H7 (cell line): ENCODE measurements at places on chromosomes 3 and 15. TPM values are rescaled to one million over a fixed set of nuclear protein-coding genes. Genes with fewer than 3 reads are reported as not detected.

DNA sequence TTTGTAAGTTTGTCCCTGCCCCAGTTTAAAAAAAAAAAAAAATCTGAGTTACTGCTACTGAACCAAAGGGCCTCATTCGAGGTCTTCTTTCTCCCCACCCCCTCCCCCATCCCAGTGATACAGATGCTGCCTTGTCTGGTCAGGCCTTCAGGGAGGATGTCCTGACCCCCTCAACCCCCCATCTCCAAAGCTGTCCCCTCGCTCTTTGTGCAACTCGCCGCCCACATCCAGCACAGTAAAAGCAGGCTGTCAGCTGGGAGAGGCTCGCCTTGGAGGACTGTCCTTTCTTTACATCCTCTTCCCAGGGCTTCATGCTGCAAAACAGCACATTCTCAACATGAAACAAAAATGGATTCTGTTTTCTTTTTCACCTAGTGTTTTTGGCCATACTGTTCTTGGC, 133.4 kb downstream of the VGLL4 start:
- DNase-seq, result no peak

Gene EDEM1
- total RNA-seq, result 12.6 and 13.2 TPM in 2 replicates

- DNase-seq, result no peak
These were observed 787.3 kb downstream of the EDEM1 start for GRCh38 chr3:5974630-5975322.

DNA sequence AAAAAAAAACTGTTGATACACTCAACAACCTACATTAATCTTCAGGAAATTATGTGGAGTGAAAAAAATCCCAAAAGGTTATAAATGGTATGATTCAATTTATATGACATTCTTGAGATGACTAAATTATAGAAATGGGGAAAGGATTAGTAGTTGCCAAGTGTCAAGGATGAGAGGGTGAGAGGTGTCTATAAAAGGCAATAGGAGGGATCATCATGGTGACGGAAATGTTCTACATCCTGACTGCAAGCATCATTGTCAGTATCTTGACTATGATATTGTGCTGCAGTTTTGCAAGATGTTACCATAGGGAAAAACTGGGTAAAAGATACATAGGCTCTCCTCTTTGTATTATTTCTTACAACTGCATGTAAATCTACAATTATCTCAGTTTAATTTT, 125.6 kb downstream of the FRMD5 start:
- DNase-seq, result no peak

Gene DNAH12
- total RNA-seq, result not detected in 2 replicates

DNA sequence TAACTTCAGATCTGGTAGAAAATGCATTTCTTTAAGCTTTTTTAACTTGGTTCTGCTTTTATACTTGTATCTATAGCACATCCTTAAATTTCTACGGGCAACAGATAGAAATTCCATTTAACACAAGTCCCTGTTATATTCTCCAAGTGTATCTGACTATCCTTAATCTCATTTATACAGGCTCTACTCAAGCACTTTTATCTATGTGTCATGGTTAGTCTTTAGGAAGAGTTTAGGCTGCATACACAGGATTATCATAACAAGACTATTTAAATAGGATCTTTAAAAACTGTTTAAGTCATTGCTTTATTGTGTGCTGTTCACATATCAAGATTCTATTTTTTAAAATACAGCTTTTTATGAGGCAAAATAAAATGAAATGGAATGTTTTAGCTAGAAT, 52.7 kb downstream of the SETD5 start:
- DNase-seq, result no peak

Gene CHCHD6
- 19.5 and 40.2 TPM in 2 replicates for total RNA-seq

GRCh38 chr3:186070550-186070949, 38.3 kb downstream of the ETV5 start:
- DNase-seq, result no peak

GRCh38 chr3:27721717-27722564, at the start of gene EOMES:
EOMES (minus strand) TSS chr3:27722323; CDS start chr3:27722294, 29 bp downstream.
- peak; percentile 91 for DNase-seq

Gene C3orf20
- 0.04 and 0.07 TPM in 2 replicates for total RNA-seq

Gene XPC
- total RNA-seq, result 23.9 and 31.0 TPM in 2 replicates

- DNase-seq, result no peak
These were observed 318.7 kb upstream of the STT3B start for GRCh38 chr3:31213869-31214486.

Gene TNNC1
- total RNA-seq, result 4.2 and 7.2 TPM in 2 replicates

Gene SCN5A
- total RNA-seq, result 2.9 and 8.1 TPM in 2 replicates

Gene SAMD7
- total RNA-seq, result not detected in 2 replicates

DNA sequence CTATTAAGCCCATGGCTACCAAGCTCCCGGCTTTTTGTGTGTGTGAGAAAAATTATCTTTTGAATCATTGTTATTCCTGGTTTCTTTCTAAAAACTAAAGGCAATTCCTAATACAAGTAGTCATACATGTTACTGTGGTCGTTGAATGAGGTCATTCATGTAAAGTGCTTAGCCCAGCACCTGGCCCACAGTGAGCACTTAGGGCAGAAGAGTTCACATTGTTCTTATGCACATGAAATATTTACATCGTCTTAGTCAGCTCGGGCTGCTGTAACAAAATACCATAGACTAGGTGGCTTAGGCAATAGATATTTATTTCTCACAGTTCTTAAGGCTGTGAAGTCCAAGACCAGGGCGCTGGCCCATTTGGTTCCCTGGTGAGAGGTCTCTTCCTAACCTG, 216.1 kb downstream of the SHQ1 start:
- DNase-seq, result no peak

- no peak for DNase-seq
These were observed 778.5 kb downstream of the NTRK3 start for GRCh38 chr15:87477737-87478686.

DNA sequence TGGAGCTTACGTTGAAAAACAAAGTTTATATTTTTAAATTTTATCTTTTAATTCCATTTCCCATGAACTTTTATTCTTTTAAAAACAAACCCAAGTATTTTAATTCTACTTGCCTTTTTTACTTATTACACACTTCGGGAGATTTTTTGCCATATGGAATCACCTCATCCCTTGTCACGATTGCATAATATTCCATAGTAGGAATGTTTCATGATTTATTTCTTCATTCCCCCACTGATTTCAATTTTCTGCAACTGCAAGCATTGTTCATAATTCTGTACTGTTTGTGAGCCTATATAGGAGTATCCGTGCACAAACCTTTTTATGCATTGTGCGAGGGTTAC, 574 bp upstream of the SLC25A36 start:
- DNase-seq, result no peak

- DNase-seq, result no peak
These were observed 21.0 kb upstream of the FAM174B start for GRCh38 chr15:92676561-92676960.

- no peak for DNase-seq
These were observed 11.2 kb upstream of the CPB1 start for GRCh38 chr3:148816427-148816826.

- no peak for DNase-seq
These were observed 731.6 kb downstream of the NAALADL2 start for GRCh38 chr3:175590745-175591144.

DNA sequence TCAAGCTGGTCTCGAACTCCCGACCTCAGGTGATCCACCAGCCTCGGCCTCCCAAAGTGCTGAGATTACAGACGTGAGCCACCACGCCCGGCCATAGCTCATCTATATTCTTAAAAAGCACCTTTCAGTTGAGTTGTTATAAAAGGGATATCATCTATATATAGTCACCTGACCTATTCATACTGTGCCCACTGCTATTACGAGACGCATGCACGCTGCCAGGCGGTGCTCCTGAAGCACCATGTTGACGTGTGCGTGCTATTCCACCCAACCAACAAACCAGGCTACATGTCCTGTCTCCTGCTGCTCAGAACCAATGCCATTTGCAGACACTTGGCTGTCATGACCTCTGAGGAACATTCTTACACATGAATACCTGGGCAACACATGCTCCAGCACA, 17.6 kb downstream of the CYFIP1 start:
- no peak for DNase-seq

GRCh38 chr3:112043621-112044201, 9.2 kb downstream of the TMPRSS7 start:
- DNase-seq, result peak; percentile 63

DNA sequence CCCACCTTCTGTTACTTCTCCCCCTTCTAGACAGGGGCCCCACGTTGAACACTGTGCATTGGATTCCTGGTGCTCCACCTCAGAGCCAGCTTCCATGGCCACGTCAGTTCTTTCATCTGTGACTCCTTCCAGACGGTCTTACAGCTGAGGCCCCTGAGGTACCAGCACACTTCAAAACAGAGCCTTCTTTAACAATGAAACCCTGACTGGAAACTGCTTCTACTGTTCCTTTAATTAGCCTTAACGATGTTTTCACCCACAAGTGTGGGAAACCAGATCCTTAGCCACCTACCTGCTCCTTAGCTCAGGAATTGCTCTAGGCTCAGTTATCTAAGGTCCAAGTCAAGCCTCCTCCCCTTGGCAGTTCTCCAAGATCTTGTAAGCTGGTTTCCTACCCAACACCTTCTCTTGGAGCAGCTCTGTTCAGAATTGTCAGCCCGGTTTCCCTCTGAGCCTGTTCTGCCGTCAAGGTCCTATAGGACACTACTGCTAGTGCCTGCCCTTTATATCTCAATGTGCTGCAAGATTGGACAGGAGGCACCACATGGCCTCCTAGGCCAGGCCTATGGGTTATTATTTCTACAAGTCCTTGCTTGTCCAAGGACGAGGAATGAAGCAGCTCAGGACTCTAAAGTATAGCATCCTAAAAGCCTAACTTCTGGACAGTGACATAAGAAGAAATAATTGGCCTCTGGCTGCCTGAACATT, 80.7 kb downstream of the FMN1 start:
- DNase-seq, result no peak

DNA sequence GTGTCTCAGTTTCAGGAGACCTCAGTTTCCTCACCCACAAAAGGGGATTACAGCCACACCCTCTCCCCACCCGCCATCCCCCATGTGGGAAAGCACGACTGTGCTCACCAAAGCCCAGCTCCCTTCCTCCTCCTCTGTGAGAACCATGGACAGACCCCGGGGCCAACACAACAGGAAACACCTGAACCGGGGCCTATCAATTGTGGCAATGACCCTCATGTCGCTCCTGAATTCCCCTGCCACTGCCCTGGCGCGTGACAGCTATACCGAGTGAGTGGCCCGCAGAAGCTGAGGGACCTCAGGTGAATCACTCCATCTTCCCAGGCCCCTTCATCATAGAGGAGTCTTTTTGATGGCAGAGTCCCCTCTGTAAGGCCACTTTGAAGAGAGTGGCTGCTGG, 28.6 kb downstream of the PLEKHO2 start:
- DNase-seq, result no peak

DNA sequence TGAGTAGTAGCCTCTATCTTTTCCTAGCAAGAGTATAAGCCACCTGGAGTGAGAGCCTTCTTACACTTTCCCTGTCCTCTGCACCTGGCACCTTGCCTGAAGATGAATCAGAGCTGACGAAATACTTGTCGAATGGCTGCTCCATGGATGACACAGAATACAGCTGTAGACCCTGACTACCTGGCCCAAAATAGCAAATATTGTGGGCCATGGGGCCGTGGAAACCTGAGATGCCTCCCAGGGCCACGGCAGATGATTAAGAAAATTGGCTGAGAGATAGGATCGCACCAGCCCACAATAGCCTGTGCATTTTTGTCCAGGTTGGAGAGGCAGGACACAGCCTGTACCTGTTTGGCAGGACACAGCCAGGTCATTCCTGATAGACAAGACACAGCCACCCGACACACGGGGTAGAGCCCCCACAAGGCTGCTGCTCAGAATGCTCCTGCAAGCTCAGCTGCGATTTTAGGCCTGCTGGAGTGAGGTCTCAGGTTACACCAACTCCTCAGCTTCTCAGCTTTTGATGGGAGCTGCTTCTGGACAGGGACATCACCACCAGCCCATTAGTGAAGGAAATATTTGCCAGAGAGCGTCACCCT, 22.9 kb upstream of the TPM1 start:
- peak; percentile 67 for DNase-seq
